Testis (tissue), 5 donors: ENCODE measurements at places on chromosomes 2 and 18.

GRCh38 chr2:180146541-180146940, 139.4 kb upstream of the CWC22 start:
- no peak for DNase-seq

- no peak for DNase-seq
Measured at GRCh38 chr2:96985181-96985945, 1.0 kb downstream of the FAM178B start.

DNA sequence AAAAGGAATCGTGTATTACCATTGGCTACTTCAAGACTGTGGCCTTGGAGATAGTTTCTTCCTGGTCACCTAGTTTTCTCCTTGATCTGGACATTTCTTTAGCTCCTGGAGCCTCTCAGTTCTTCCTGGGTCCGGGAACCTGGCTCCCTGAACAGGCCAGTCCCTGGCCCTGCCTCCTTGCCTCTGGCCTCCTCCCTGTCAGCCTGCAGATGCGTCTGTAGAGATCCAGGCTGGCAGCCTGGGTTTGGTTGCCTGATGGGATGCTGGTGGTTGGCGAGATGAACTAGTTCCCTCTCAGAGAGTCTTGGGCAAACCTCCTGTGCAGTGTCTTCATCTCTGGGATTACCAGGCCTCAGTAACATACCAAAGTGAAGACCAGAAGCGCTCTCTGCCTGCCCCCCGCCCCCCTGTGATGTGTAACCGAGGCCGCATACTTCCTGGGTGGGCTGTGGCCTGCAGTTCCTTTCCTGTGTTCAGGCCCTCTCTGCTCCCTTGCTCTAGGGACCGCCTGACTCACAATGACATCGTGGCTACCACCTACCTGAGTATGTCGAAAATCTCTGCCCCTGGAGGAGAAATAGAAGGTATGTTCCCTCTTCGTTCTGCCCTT, 85.4 kb downstream of the DYSF start:
- no peak for DNase-seq

DNA sequence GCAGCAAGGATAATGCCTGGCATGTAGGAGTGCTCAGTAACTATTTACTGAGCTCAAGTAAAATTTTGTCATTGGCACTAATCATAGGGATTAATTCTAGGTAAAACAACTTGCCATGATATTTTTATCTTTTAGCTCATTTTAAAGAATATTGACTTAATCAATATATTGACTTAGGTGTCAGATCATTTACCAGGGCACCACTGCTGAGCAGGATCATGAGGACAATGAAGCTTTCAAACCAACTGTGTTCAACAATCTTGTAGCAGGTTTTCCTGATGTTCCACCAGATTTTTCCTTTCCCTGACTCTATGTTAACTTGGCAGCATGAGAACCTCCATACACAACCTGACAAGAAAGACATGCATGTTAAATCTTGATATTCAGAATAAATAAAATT, 114.5 kb upstream of the SCN1A start:
- no peak for DNase-seq

DNA sequence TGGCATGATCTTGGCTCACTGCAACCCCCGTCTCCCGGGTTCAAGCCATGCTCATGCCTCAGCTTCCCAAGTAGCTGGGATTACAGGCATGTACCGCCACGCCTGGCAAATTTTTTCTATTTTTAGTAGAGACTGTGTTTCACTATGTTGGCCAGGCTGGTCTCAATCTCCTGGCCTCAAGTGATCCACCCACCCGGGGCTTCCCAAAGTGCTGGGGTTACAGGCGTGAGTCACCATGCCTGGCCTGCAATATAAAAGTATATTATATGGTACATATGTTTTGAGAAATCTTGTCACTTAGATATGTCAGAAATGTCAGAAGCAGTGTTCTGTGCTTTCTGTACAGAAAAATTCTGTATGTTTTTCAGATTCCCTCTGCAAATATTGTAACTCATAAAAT, 19.2 kb upstream of the XPO1 start:
- no peak for DNase-seq

DNA sequence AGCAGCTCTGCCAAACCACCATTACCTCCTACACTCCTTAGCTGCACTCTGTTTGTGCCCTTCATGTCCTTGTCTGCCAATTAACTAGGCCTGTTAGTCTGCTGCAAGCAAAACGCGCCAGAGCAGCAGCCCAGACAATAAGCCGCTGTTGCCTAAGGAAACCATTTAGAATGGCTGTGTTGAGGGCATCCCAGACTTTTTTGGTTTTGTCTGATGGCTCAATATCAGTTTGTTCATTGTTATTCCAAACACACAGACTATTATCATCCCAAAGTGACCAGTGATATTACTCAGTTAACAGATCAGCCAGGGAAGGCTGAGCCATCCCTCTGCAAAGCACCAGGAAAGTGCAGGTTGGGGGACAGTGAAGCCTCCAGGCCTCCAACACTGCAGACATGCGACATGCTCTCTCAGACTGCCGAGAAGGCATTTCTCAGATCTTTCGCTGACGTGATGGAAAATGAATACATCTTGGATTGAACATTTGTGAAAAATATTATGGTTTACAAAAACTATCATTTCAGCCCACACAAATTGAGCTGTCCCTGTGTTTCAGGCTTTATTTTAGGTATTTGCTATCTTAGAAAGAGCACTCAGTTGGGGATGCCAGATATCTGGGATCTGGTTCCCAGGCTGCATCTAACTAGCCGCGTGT, 182.0 kb upstream of the HNRNPA3 start:
- DNase-seq: no peak

DNA sequence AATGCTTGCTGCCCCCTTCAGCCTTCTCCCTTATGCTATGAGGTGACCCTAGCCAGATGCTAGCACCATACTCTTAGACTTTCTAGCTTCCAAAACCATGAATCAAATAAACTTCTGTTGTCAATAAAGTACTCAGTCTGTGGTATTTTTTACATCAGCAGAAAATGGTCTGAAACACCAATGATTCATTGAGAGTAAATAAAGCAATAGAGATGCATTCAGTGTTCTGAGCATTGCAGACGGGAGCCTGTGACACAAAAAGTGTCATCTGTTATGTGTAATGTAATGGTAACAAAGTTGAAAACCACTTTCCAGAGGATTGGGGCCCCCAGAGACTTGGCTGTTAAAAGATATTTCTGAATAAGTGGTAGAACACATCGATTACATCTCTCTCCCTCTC, 758.0 kb upstream of the NRXN1 start:
- no peak for DNase-seq

GRCh38 chr2:233413559-233414272, 59.4 kb downstream of the DGKD start:
- DNase-seq: peak; percentile 82

- no peak for DNase-seq
Measured at GRCh38 chr18:26803643-26804042, 61.9 kb downstream of the AQP4 start.

DNA sequence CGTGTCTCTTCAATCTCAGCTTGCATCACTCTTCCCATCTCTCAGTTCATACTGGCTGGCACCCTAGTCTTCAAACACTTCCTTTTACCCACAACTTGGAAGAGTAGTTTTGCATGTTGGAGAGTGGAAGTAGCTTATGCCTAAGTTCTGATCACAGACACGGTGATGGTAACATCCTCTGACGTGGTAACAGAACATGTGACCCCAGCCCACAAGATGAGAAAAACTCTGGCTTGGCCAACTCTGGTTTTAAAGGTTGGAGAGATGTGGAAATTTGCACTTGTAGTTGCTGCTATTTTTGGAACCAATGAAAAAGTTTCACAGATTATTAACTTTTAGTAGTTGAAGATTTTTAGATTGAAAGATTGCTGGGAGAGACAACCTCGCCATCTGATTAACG, 155.4 kb upstream of the SLC35G4 start:
- no peak for DNase-seq

GRCh38 chr2:40859617-40860016, 407.7 kb upstream of the SLC8A1 start:
- DNase-seq: no peak

DNA sequence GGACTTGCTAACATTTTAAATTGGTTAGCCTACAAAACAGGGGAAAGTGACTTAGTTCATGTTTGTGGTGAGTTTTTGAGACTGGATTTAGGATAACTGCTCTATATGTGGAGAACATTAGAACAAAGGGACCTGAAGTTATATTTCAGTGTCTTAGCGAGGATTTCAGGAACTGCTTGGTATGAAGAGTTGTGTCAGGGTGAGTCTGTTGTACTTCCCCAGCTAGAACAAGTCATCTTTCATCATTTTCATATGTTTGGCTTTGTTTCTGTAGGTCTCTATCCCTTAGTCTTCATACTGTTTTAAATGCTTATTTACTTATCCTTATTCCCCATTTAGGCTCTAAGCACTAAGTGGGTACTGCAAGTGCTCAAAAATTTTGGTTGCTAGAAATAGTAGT, 41.9 kb downstream of the KCMF1 start:
- DNase-seq: no peak

DNA sequence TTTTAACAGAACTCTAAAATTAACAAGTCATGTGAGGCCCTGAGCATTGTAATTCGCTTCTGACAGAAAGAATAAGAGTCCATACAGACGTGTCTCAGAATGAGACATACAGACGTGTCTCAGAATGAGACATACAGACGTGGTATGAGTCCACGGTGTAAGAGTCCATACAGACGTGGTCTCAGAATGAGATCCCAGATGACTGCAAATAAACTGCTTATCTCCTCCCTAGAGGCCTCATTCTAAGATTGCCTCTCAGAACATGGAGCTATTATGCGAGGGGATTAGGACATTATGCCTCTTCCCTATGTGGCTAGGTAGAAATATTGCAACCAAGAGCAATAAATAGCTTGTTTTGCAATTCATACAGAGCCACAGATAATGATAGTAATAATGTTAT, 63.9 kb downstream of the NEB start:
- no peak for DNase-seq

- no peak for DNase-seq
Measured at GRCh38 chr18:47970664-47971531, 40.4 kb upstream of the SMAD2 start.

- DNase-seq: peak; percentile 33
Measured at GRCh38 chr2:119292226-119292625, 68.6 kb downstream of the STEAP3 start.

GRCh38 chr2:17223211-17223610, 295.0 kb downstream of the RAD51AP2 start:
- no peak for DNase-seq

DNA sequence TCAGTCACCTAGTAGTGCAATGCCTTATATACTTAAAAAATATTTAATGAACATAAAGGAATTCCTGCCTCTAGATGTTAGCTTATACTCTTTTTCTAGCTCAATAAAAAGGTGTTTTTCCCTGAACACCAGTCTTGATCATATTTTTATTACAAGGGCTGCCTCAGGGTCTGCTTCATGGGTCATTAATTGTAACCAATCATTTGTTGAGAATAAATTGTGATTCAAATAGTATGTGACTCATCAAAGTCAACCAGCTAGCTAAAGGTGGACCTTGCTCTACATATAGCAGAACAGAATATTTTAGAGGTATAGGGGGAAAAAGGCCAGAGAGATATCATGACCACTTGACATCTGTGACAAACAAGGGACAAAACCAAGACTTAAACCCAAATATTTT, 114.0 kb downstream of the PIK3C3 start:
- DNase-seq: no peak

GRCh38 chr18:22800551-22800951, 132.6 kb upstream of the RBBP8 start:
- no peak for DNase-seq

- DNase-seq: no peak
Measured at GRCh38 chr18:40355726-40356125, 1599.3 kb upstream of the PIK3C3 start.

- DNase-seq: no peak
Measured at GRCh38 chr2:239349453-239350135, 51.2 kb downstream of the HDAC4 start.

DNA sequence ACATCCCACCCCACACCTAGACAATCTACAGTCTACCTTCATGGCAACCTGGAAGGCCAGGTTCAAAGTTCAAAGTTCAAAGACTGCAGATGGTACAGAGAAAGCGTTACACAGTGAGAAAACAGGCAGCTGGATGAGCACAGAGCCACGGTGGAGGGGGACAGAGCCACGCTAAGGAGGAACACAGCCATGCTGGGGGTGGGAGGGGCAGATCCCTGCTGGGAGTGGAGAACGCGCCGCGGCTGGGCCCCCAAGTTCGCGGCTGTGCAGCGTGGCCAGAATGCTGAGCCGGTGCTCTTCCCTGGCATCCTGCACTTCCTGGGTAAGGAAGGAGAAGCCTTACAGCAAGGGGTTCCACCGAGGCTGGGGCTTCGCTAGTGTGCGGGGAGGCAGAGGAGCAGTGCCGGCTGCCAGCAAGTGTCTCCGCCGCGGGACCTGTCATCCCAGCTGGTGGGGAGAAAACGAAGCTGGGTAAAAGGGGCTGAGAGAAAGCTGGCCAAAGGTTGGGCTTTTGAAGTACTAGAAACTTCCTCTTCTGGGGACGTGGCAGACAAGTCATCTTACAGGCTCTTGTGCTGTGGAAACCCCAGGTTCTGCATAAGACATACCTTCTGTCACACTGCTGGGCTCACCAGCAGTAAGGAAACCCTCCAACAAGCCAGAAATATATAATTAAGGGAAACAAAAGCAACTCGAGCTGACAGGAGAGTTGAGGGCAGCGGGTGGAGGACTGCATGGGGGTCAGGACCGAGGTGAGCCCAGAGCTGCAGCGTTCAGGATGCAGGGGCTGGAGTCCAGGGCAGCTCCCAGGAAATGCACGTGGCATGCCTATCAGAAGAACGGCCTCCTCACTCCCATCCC, 115.5 kb downstream of the HDAC4 start:
- no peak for DNase-seq

DNA sequence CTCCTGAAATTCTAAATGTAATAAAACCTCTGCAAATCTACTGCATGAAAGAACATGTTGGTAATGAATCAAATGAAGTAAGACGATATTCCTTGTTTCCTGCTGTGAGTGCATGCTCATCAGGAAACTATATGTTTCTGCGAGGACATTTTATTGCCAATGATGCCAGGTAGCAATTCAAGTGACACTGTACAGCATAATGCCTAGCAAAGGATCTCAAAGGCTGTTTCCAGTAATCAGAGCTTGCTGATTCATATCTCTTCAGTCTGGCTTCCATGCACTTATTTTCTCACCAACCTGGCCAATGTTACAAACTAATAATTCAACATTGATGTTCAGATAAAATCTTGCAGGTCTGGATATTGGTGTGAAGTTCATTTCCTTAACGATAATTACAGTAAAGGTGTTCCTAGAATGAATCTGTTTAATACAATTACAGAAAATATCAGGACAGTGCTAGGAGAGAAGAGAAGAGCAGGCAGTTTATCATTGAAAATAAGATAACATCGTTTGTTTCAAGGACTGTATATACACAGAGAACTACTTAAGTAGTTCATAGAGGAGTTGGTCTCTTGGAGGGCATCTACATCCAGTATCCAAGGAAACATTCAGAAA, 568.5 kb upstream of the SOX11 start:
- no peak for DNase-seq
